WTC11 (cell line): ENCODE measurements at places on chromosomes 4 and X.
A peak's percentile ranks its signal among the peaks of the same experiment; 100 is the strongest.

DNA sequence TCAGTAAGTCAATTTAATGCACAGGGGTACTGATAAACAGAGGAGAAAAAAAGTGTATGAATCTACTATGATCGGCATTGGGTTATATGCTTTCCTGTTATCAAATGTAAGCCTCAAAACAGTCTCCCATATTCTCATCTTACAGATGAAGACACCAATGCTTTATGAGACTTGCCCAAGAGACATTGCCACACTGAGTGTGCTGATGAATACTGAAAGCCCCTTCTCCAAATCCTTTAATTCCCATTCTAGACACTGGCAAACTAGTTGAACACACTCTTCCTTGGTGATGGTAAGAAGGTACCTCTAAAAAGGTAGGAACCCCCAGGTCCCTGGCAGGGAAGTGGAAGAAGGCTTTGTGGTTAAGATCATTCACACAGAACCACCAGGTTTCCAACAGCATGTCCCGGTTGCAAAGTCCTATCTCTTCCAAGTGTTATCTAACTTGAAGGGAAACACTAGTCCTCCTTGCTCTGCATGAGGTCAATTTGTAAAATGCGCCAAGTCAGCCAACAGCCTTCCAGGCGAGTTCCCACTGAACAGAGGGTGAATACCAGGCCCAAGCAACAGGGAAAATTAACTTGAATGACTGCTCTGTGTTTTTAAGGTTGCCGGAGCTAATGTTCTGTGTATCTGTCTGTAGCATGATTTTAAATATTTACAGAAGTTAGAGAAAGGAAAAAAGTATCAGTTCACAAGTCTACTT is 5.1 kb downstream of the SETD7 start:
- DNase-seq: peak; percentile 27

DNA sequence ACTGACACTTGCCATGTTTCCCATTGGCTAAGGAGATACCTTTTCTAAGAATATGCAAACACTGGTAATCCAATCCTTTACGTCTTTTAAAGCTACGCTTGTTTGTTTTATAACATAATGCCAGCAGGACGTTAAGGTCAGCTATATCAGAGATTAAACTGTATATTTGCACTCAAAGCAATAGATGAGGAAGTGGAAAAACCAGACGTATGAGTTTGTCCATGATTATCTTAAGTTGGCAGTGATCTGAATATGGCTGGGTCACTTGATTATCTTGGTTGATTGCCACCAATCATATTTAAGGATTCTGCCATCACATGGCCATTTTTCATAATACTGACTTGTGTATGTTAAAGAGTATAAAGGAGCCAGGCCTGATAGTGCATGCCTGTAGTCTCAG is 19.4 kb downstream of the TMSB4X start:
- DNase-seq: no peak

DNA sequence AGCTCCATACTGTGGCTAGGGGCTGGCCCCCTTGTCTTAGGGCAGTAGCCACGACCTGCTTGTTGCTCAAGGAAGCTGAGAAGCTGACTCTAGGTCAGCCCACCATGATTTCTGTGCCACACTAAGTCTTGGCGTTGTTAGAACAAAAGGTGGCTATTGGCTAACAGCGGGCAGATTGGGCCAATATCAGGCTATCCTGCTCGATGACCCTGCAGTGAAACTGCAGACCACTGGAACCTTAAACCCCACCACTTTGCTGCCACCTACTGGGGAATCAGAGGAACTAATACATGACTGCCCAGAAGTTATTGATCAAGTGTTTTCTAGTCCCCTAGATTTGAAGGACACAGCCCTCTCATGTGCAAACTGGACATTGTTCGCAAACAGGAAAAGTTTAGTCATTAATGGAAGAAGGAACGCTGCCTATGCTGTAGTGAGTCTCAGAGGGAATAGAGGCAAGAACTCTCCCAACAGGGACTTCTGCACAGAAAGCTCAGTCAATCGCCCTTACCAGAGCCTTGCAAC is 17.0 kb upstream of the PAPSS1 start:
- DNase-seq: peak; percentile 62

DNA sequence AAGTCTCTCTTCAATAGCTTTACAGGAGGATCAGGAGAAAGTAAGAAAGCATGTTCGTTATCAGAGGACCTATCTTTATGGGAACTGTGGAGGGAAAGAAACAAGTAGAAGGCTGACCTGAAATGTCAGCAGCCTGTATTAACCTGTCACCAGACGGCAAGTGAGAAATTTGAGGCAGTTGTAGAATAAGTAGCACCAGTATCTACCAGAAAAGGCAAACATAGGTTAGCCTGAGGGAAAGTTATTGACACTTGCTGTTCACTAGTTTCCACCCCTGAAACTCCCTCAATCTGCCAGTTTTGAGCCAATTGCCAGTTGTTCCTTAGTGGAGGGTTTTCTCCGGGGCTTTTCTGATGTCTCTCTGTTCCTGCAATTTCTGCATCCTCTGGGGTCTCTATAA is 36.4 kb downstream of the ZNF81 start:
- DNase-seq: no peak

DNA sequence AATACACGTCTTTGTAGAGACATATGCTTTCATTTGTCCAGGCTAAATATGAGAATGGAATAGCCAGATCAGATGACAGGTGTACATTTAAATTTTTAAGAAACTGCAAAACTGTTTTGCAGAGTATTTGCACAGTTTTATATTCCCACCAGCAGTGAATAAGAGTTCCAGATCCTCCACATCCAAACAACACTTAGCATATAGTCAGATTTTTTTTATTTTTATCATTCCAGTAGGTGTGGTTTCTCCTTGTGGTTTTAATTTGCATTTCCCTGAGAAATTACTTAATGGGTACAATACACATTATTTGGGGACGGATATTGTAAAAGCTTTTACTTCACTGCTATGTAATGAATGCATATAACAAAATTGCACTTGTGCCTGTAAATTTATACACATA is 56.7 kb upstream of the IRF2 start:
- no peak for DNase-seq

DNA sequence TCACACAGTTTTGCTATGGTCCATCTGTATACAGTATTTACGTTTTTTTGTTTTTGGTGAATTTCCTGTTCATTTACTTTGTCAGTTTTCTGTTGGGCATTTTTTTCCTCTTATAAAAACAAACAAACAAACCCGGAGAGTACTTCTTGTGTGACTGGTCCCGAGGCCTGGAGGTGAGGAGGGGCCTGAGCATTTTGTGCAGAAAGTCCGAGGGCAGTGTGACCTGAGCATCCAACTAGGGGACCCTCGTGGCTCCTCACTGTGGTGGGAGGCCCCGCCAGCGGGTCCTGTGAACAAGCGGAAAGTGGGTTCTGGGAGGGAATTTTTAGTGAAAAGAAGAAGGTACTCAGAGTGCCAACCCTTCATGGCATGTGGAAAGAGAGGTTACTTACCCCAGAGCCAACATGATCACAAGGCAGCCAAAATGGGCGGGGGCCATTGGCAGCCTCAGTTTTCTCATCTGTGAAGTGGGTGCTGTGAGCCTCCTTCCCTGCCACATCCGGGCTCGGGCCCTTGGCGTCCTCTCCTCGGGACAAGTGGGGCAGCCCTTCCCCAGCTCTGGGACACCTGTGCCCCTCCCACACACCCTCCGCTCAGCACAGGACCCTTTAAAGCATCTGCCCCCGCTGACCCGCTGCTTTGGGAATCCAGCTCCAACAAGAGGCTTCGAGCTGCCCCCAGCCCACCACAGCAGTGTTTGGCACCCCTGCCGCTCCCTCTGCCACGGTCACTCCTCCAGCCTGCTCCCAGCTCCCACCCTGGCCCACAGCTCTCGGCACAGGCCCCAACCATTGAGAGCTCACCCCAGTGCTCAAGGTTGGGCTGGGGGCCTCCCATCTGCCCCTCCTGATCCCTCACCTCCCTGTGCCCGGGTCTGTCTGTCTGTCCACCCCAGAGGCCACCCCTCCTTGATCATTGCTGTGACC is 22.8 kb upstream of the GPR78 start:
- DNase-seq: no peak
